ENCODE measurements at places on chromosomes 12 and 14.

DNA sequence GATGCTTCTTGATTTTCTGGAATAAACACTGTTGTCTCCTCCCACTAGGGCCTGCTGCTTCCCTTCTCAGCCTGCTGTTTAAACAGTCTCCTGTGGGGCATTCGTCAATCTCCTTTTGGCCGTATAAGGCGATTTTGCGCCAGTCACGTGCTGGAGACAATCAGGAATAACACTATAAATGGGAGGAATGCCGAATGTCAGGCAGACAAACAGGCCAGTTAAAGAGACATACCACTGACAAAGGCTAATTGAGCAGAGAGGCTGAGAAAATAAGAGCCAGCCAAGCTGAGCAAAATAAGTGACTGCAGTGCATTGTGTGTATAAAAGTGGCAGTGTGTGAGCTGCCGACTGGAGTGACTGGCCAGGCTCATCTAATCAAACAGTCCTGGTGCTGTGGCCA, 23.3 kb downstream of the DMAC2L start:
- no peak for DNase-seq

DNA sequence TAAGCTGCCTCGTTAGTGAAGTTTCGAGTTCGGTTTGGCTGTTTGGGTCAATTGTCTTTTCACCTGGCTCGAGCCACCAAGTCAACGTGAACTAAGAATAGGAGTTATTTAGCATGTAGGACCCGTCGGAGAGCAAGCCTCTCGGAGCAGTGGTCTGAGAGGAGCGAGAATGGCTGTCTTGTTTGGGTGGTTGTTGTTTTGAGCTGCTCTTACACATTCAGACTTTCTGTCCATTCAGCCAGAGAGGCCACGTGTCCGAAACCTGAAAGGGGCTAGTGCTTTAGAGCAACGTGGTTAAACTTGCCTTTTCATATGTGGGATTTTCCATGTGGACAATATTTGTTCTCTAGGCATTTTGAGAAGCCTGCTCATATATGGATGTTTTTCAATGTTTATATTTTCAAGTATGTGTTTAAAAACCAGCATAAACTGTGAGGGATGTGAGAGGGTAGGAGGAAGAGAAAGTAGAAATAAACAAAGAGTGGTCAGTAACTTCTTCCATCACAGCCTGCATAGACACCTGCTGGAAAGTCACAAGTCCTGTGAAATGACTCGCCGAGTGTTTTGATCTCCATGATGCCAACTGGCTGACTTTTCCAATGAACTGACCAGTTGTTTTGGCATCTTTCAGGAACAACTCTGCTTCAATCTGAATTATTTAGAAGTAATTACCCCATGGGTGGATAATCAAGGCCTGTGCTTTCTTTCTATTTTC, 221.0 kb downstream of the ASCL1 start:
- no peak for DNase-seq

DNA sequence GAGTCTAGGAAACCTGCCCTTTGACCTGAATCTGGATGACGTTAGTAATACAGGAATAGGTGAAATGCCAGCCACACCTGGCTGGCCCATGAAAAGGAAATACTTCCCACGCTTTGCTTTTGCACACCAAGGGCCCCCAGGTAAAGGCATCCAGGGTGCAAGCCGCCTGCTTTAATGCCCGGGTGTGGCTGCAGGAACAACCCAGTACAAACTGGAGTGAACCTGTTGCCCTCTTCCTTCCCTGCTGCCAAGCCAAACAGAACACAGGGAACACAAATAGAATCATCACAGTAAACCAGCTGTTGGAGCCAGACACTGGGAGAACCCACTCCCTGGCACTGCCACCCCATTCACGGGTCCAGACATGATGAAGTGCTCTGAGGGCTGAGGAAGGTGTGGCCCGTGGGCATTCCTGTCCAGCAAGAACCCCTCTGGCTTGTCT, 24.2 kb upstream of the FOS start:
- peak; percentile 96 for DNase-seq

DNA sequence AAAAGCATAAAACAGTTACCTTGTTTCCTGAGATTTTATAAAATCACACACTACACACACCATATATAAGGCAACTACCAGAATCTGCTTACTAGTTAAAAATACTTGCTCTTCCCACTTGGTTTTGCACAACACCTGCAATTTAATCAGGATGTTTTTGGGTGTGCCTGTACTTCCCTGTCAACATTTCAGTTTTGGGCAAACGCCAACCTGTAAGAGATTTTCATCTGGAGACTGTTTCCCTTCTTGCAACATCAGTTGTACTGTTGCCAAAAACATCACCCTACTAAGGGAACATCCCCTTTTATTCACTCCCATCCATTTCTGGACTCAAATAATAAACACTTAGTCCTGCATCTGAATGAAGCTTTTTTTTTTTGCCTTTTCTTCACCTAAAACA, 172.3 kb downstream of the DUSP6 start:
- peak; percentile 96 for DNase-seq

- no peak for DNase-seq
Measured at GRCh38 chr14:36900846-36901245, 239.2 kb downstream of the PAX9 start.

Data from epithelial cell of prostate (primary cell).